Stimulated activated CD4-positive, alpha-beta T cell treated with anti-CD3 and anti-CD28 coated beads, Interleukin-12 subunit alpha, Interleukin-12 subunit beta, amount 100 ng/mL, for 24 hours (primary cell): ENCODE measurements at places on chromosomes 3 and 15.

DNA sequence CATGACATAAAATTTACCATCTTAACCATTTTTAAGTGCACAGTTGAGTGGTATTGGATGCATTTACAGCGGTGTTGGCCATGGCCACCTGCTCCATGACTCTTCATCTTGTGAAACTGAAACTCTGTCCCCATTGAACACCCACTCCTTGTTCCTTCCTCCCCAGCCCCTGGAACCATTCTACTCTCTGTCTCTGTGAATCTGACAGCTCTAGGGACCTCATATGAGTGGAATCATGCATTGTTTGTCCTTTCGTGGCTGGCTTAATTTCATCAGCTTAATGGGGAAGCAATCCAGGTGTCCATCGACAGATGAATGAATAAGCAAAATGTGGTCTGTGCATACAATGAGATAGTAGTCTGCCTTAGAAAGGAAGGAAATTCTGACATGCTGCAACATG lies 42.5 kb downstream of the PLXNA1 start:
- no peak for DNase-seq

DNA sequence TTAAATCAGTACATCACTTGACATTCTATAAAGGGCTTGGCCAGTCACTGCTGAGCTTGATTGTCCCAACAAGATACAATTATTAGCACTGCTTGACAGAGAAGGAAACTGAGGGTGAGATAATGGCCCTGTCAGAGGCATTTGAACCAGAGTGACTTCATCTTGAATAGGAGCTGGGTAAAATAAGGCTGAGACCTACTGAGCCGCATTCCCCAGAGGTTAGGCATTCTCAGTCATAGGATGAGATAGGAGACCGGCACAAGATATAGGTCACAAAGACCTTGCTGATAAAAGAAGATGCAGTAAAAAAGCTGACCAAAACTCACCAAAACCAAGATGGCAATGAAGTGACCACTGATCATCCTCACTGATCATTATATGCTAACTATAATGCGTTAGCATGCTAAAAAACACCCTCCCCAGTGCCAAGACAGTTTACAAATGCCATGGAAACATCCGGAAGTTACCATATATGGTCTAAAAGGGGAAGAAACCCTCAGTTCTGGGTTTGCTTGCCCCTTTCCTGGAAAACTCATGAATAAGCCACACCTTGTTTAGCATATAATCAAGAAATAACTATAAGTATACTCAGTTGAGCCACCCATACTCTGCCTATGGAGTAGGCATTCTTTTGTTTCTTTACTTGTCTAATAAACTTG lies 239.1 kb upstream of the SETMAR start:
- no peak for DNase-seq

DNA sequence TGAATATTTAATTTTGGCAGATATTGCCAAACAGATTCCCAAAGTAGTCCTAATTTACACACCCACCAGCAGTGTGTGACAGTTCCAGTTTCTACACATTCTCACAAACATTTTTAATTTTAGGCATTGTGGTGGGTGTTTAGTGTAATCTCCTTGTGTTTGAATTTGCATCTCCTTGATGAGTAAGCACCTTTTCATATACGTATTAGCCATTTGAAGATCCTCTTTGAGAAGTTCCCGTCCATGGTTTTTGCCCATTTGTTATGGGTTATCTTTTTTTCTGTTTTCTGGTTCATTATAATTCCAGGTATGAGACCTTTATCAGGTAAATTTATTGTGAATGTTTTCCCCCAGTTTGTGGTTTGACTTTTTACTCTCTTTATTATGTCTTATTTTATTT lies 2.3 kb upstream of the TM4SF19 start:
- DNase-seq = no peak

DNA sequence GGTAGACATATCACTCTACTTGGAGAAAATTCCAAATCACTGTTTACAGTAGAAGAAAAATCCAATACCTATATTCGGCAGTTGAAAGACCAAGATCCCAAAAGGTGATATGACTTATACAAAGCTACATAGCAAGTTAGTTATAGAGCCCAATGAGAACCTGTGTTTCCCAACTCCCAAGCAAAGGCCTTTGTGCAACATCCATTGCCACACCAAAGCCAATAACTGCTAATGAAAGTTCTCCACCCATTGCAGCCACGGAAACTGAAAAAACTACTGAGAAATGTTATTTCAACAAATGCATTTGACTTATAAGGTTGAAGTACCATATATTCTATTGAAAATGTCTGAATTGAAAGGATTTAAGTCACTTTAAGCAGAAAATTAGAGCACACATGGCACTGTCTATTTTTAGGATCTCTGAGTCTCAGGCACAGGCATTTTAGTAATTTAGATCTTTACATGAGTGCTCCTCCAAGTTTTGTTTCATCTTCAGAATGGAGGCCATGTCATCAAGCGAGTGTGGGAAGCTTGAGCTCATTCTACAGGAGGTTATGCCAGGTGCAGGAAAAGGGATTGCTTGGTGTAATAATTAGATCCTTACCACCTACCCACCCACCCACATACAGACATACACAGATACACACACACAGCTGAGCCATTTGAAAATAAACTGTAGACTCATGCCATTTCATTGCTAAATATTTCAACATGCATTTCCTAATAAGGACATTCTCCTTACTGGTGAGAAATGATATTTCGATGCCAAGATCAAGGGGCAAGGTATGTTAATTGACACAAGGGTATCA lies 19.7 kb upstream of the ANO10 start:
- no peak for DNase-seq

DNA sequence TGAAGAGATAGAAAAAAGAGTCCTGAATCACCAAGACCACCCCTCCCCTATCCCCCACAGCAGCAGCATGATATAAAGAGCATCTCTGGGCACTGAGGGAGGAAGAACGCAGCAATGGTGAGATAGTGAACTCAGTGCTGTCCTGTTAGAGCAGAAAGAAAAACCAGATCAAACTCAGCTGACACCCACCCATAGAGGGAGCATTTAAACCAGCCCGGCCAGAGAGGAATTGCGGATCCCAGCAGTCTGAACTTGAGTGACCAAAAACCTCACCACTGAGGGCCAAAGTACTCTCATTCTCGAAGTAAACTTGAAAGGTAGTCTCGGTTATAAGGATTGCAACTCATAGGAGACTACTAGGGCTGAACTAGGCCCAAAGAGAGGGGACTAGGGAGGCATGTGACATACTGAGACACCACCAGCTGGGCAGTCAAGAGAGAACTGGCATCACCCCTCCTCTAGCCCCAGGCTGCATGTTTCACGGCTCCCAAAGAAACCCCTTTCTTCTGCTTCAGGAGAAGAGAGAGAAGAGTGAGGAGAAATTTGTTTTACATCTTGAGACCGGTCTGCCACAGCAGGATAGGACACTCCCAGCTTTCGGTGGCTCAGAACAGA lies 39.2 kb upstream of the TGFBR2 start:
- no peak for DNase-seq

- no peak for DNase-seq
Measured at GRCh38 chr3:58751882-58752567, 85.5 kb upstream of the FAM3D start.

GRCh38 chr15:99185414-99186130 lies 63.8 kb downstream of the TTC23 start:
- no peak for DNase-seq

DNA sequence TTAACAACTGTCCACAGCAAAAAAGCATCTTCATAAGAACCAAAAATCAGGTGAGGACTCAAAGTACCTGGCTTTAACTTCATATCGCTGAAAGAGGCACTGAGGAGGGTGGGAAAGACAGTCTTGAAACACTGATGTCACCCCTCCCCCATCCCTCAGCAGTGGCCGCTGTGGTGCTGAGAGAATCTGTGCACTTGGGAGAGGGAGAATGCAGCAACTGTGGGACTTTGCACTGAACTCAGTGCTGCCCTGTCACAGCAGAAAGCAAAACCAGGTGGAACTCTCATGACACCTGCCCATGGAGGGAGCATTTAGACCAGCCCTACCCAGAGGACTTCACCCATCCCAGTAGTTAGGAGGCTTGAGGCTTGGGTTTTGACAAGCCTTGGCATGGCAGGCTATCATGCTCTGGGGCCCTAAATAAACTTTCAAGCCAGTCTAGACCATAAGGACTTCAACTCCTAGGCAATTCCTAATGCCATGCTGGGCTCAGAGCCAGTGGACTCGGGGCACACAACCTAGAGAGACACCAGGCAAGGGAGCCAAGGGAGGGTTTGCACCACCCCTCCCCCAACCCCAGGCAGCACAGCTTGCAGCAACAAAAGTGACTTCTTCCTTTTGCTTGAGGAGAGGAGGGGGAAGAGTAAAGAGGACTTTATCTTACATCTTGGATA lies 6.1 kb upstream of the ZSCAN2 start:
- DNase-seq = no peak

- no peak for DNase-seq
Measured at GRCh38 chr3:55988905-55989304, 479.4 kb downstream of the ERC2 start.

DNA sequence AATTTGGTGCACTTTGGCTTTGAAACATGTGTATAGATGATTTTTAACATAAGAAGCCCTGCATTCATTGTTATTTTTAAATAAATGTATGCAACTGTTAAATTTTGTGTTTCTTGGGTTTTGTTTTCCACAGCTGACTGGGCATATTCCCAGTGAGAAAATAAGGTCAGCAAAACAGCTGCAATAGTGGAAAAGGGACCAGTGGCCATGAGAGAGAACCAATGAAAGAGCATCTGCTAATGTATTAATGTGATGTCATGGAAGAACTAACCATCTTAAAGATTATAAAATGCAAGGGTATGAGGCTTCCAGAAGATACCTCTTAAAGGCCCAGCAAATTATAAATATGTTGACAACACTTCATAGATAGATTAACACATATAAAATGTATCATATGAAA lies 31.0 kb upstream of the KBTBD12 start:
- DNase-seq = no peak

DNA sequence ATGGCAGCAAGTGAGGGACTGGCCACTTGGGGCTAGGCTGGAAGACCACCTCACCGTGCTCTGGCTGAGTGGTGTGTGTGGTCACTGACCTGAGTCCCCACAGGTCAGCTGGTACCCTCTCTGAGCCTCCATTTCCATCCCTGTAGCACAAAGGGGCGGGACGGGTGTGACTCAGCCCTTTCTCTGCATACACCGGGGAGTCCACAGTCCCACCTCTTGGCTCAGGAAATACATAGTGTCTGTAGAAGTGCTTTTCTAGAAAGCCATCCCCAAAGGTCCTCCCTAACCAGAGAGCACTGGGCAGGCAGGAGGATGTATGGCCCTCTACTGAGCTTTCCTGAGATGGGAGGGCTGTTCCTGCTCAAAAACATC lies 27.2 kb downstream of the WNT7A start:
- no peak for DNase-seq

- no peak for DNase-seq
Measured at GRCh38 chr15:62901909-62902546, 140.5 kb upstream of the TPM1 start.

DNA sequence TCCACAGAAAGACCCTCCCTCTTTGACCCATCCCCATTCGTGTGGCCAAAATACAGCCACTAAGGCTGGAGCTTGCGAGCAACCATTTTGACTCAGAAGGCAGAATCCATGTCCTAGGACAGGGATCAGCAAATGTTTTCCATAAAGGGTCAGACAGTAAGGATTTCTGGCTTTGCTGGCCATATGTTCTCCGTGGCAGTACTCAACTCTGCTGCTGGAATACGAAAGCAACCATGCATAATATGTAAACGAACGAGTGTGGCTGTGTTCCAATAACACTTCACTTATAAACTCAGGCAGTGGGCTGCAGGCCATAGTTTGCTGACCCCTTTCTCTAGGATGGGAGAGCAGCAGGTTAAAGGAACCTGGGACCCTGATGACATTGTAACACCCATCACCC lies 77.6 kb upstream of the WNT5A start:
- DNase-seq = no peak

DNA sequence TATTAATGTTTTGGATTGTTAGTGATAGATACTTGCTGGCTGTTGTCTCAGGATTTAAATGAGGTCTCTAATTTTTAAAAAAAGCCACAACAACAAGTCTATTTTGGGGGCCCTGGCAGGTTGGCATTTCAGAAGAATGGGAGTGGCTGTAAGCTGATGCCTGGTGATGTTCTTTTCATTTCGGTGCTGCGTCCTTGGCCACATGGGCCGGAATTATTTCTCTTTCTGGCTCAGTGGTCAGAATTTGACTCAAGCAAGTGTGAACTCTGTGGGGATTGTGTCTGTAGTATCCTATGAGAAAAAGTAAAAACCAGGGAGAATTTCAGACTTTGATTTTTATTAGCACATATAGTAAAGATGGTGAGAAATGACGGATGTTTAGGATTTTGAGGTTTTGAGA lies 203.0 kb downstream of the AKAP13 start:
- no peak for DNase-seq

- no peak for DNase-seq
Measured at GRCh38 chr3:140147965-140148490, 213.0 kb downstream of the CLSTN2 start.

- DNase-seq = no peak
Measured at GRCh38 chr3:54891540-54891897, 36.3 kb downstream of the LRTM1 start.

GRCh38 chr3:128327606-128328031 lies 139.1 kb downstream of the DNAJB8 start:
- no peak for DNase-seq

DNA sequence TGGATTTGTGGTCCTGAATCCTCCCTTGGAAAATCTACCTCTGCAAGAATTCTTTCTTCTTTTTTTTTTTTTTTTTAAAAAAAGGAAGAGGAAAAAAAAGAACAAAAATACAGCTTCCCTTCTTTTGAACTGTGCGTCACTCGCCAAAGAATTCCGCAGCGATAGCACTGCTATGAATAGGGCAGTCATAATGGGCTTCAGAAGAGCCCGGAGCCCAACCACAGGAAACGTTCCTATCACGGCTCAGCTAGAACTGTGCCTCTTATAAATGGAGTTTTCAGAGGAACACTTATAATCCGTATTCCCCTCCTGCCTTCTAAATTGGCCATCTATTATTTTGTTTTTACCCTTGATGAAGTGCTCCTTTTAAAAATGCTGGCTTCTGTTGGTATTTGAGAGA lies 227.7 kb downstream of the ADAMTS17 start:
- no peak for DNase-seq

GRCh38 chr3:111769992-111770352 lies 89.1 kb upstream of the PHLDB2 start:
- DNase-seq = no peak

DNA sequence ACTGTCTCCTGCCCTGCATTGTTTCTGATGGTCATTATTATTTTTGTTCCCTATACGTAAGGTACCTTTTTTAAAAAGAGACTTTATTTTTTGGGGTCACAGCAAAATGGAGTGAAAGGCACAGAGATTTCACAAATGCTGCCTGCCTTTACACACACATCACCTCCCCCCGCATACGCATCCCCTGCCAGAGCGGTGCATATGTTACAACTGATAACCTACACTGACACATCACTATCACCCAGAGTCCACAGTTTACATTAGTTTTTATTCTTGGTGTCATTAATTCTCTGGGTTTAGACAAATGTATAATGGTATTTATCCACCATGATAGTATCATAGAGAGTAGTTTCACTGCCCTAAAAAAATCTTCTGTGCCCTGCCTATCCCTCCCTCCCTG lies 43.6 kb upstream of the KLF13 start:
- no peak for DNase-seq

GRCh38 chr3:94291686-94292085 lies 228.8 kb downstream of the NSUN3 start:
- no peak for DNase-seq
